ENCODE measurements at places on chromosomes 11 and 22. TPM values are rescaled to one million over a fixed set of nuclear protein-coding genes. Genes with fewer than 3 reads are reported as not detected.

The SYT13 gene
- total RNA-seq, result not detected

The ZNF215 gene
- 2.3 TPM for total RNA-seq

- H3K27ac ChIP-seq, result peak overlapping the region; percentile 64
- no peak overlapping the region for H3K4me3 ChIP-seq
- no peak for DNase-seq
- H3K27me3 ChIP-seq, result peaks cover 58% of the 10 kb centered on the region
- no peaks in the 10 kb centered on the region for H3K36me3 ChIP-seq
- peaks cover 23% of the 10 kb centered on the region for H3K4me1 ChIP-seq
These were observed 7.0 kb downstream of the CHST1 start for GRCh38 chr11:45658292-45658991.

- H3K4me3 ChIP-seq, result no peak overlapping the region
- H3K4me1 ChIP-seq, result no peaks in the 10 kb centered on the region
- H3K27ac ChIP-seq, result no peak overlapping the region
- DNase-seq, result no peak
- peaks cover 24% of the 10 kb centered on the region for H3K27me3 ChIP-seq
- no peaks in the 10 kb centered on the region for H3K36me3 ChIP-seq
These were observed 22.6 kb downstream of the HTR3A start for GRCh38 chr11:113997473-113997872.

The HIKESHI gene
- total RNA-seq, result 29.5 TPM

- no peaks in the 10 kb centered on the region for H3K27me3 ChIP-seq
- DNase-seq, result no peak
- H3K27ac ChIP-seq, result no peak overlapping the region
- H3K4me1 ChIP-seq, result no peaks in the 10 kb centered on the region
- H3K4me3 ChIP-seq, result no peak overlapping the region
These were observed 38.4 kb downstream of the KCNQ1OT1 start for GRCh38 chr11:2661173-2662023.

DNA sequence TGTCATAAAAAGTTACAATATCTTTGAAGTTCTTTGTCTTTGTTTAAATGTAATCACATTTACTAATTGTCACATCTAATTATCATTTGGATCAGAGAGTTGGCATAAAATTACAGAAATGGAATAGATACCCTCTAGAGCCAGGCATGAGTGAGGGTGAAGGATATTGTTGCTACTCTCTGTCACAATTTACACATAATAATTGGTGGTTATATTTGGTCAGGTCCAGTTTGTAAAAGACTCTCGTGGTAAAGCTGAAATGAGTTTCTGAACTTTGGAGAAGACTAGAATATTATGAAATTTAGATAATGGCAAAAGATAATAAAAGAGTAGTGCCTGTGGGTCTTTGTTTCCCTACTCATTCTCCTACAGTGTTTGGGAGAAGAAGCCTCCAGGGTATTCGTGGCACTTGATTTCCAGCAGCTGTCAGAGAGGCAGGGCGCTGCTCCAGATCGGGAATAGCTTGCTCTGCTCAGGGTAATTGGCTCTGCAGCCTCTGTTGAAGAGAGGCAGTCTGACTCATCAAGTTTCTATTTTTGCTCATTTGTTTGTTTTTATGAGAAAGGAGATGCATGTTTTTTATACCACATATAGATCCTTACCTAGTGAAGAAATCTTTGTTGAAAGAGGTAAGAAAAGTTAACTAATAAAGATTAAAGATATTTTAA is 349.9 kb downstream of the CNTN5 start:
- H3K4me1 ChIP-seq, result no peaks in the 10 kb centered on the region
- H3K27ac ChIP-seq, result no peak overlapping the region

The KDM4D gene
- total RNA-seq, result 0.68 TPM

DNA sequence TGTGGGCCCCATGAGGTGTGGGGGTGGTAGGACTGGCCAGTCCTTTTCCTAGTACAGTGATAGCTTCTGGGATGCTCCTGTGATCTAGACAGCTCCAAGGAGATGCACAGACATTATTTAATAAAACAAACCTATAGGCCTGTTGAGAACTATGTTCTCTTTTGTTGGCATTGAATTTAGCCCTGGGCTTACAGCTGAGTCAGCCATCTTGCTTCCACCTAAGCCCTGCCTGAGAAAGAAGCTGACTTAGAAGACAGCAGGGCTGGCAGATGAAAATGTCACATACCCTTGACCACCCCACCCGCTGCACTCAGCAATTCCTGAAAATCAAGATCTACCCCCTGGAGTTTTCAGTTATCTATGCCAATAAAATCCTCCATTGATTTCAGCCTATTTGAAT is 353.2 kb downstream of the CADM1 start:
- H3K36me3 ChIP-seq, result no peaks in the 10 kb centered on the region
- no peak overlapping the region for H3K4me3 ChIP-seq
- no peaks in the 10 kb centered on the region for H3K27me3 ChIP-seq
- H3K27ac ChIP-seq, result no peak overlapping the region

- H3K36me3 ChIP-seq, result no peaks in the 10 kb centered on the region
- DNase-seq, result no peak
- H3K4me1 ChIP-seq, result no peaks in the 10 kb centered on the region
- H3K27me3 ChIP-seq, result peaks cover 5% of the 10 kb centered on the region
- no peak overlapping the region for H3K4me3 ChIP-seq
These were observed 125.3 kb downstream of the C11orf91 start for GRCh38 chr11:33575311-33575710.

The KCNJ1 gene
- 0.18 TPM for total RNA-seq

The RHOD gene
- total RNA-seq, result 12.2 TPM

GRCh38 chr22:43077121-43077877 is 11.9 kb downstream of the TTLL1 start:
- no peak overlapping the region for H3K27ac ChIP-seq
- no peaks in the 10 kb centered on the region for H3K27me3 ChIP-seq
- no peak for DNase-seq
- H3K4me3 ChIP-seq, result no peak overlapping the region
